ENCODE measurements at places on chromosomes 6 and 20.

DNA sequence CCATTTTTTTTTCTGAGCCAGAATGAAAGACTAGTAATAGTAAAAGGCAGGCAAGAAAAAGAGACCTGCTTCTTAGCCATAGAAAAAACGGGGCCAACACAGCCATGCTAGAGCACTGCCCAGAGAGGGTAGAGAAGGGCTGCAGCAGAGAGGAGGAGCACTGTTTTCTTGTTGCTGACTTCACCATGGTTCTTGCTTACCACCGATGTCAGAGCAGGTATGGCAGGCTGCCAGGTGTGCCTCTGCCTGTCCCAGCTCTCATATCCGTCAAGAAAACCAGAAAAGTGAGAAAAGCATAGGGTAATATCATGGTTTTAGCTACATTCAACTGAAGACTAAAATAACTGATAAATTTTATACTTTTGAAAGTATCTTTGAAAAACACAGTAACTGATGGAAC is 60.7 kb downstream of the DTNBP1 start:
- H3K27ac ChIP-seq, result no peak overlapping the region
- DNase-seq, result no peak
- peaks cover 2% of the 10 kb centered on the region for H3K36me3 ChIP-seq
- no peaks in the 10 kb centered on the region for H3K4me1 ChIP-seq

DNA sequence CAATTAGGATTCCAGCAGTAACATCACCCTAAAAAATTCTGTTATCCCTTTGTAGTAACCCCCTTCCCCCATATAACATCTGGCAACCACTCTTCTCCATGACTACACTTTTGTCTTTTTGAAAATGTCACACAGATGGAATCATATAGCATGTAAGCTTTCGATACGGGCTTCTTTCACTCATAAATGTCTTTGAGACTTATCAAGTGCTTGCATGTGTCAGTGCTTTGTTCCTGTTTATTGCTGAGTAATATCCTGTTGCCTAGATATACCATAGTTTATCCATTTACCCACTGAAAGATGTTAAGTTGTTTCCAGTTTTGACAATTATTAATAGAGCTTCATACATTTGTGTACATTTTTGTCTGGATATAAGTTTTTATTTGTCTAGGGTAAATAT is 10.4 kb upstream of the SNPH start:
- no peak overlapping the region for H3K27ac ChIP-seq
- no peak overlapping the region for H3K4me3 ChIP-seq
- H3K27me3 ChIP-seq, result peaks cover 14% of the 10 kb centered on the region
- DNase-seq, result no peak
- H3K4me1 ChIP-seq, result no peaks in the 10 kb centered on the region

DNA sequence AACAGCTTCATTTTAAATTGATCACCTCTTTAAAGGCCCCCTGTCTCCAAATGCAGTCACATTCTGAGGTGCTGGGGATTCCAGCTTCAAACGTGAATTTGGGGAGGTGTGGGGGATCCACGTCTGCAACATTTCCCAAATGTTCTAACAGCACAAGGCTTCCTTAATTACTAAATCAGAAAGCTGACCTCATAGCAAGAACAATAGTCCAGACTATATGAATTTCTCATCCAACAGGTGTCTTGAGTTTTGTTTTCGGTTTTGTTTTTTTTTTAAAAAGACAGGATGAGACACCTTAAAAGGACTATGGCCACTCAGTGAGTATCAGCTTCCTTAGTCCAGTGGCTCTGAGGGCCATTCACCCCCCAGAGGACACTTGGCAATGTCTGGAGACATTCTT is 11.5 kb downstream of the ATP9A start:
- H3K27me3 ChIP-seq, result no peaks in the 10 kb centered on the region
- H3K4me1 ChIP-seq, result peaks cover 19% of the 10 kb centered on the region
- H3K36me3 ChIP-seq, result peaks cover 14% of the 10 kb centered on the region
- no peak for DNase-seq
- H3K4me3 ChIP-seq, result no peak overlapping the region

GRCh38 chr20:23232219-23232581 is 118.4 kb upstream of the NXT1 start:
- no peak overlapping the region for H3K4me3 ChIP-seq
- peak overlapping the region; percentile 17 for H3K27ac ChIP-seq
- H3K27me3 ChIP-seq, result peaks cover 66% of the 10 kb centered on the region
- H3K36me3 ChIP-seq, result no peaks in the 10 kb centered on the region
- H3K4me1 ChIP-seq, result peaks cover 16% of the 10 kb centered on the region
- no peak for DNase-seq

DNA sequence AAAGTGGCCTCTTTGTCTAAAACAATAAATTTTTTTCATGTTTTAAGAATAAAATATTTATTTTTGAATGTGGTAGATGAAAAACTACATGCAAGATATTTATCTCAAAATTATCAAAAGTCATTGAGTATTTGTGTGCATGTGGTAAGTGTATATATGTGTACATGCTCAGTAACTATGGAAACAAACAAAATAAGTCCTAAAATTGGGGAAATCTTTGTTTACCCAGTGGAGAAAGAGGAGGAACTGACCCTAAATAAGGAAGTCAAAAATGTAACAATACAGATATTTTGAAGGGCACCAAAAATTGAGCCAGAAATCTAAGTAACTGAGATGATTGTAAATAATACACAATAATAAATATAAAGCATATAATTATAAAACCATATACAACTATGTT is 639.2 kb downstream of the MAFB start:
- no peaks in the 10 kb centered on the region for H3K4me1 ChIP-seq
- H3K4me3 ChIP-seq, result no peak overlapping the region
- no peaks in the 10 kb centered on the region for H3K27me3 ChIP-seq
- H3K36me3 ChIP-seq, result no peaks in the 10 kb centered on the region
- no peak overlapping the region for H3K27ac ChIP-seq

- H3K27me3 ChIP-seq, result peaks cover 24% of the 10 kb centered on the region
- no peak overlapping the region for H3K4me3 ChIP-seq
- DNase-seq, result no peak
- no peaks in the 10 kb centered on the region for H3K36me3 ChIP-seq
- no peaks in the 10 kb centered on the region for H3K4me1 ChIP-seq
These were observed 37.3 kb downstream of the TFEB start for GRCh38 chr6:41697861-41698781.

DNA sequence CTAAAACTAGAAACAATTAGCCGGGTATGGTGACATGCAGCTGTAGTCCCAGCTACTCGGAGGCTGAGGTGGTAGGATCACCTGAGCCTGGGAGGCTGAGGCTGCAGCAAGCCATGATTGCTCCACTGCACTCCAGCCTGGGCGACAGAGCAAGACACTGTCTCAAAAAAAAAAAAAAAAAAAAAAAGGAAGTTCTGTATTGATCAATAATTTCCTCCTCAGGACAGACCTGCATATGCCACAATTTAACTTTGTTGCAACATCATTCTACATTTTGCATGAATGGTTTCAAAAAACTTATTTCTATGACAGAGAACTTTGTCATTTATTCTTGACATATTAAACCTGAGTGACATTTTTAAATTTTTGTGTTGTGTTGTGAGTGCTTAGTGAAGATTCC is 5.5 kb downstream of the DNAJC5 start:
- peaks cover 2% of the 10 kb centered on the region for H3K36me3 ChIP-seq
- no peaks in the 10 kb centered on the region for H3K27me3 ChIP-seq
- no peak overlapping the region for H3K27ac ChIP-seq

GRCh38 chr20:62390317-62391164 is 3.6 kb downstream of the RPS21 start:
- H3K36me3 ChIP-seq, result peaks cover 9% of the 10 kb centered on the region
- no peak overlapping the region for H3K4me3 ChIP-seq
- H3K27me3 ChIP-seq, result no peaks in the 10 kb centered on the region
- DNase-seq, result no peak
- peak overlapping the region; percentile 87 for H3K27ac ChIP-seq

DNA sequence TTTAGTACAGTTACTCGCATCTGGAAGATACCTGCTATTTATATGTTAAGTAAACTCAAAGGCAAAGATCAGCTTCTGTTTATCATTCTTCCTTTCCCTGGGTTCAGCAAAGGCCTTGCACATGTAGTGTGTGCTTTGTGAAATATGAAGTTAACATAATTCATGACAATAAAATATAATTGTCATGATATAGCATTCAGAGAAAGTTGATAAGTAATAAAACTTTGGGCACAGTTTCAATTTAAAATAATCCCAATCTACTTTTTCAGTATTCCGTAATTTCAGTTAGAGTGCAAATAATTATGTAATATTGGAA is 51.9 kb upstream of the ZNF217 start:
- no peak overlapping the region for H3K4me3 ChIP-seq
- no peaks in the 10 kb centered on the region for H3K36me3 ChIP-seq
- no peak for DNase-seq
- peaks cover 10% of the 10 kb centered on the region for H3K4me1 ChIP-seq

DNA sequence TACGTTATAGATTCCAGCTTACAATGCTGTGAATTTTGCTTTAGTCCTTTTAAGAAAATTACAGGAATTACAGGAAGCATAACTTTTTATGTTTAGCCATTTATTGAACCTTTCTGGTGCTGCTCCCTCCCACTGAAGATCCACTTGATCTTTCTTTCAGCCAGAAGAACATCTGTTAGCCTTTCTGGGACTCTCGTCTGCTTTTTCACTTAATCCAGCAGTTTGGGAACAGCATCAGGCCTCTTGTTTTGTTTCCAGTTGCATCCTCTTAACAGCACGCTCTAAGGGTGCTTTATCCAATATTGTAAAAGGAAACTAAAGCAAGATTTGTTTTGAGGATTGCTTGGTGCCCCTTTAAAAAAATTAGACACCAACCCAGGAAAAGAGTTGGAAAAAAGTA is 10.3 kb upstream of the CYP24A1 start:
- H3K36me3 ChIP-seq, result no peaks in the 10 kb centered on the region
- no peak overlapping the region for H3K4me3 ChIP-seq
- no peak for DNase-seq
- peaks cover 6% of the 10 kb centered on the region for H3K4me1 ChIP-seq
